ENCODE measurements at places on chromosomes 3 and 15.

GRCh38 chr15:72535911-72536310 is 61.8 kb downstream of the ARIH1 start:
- DNase-seq: no peak

GRCh38 chr3:166444336-166444735 is 607.1 kb upstream of the BCHE start:
- no peak for DNase-seq

DNA sequence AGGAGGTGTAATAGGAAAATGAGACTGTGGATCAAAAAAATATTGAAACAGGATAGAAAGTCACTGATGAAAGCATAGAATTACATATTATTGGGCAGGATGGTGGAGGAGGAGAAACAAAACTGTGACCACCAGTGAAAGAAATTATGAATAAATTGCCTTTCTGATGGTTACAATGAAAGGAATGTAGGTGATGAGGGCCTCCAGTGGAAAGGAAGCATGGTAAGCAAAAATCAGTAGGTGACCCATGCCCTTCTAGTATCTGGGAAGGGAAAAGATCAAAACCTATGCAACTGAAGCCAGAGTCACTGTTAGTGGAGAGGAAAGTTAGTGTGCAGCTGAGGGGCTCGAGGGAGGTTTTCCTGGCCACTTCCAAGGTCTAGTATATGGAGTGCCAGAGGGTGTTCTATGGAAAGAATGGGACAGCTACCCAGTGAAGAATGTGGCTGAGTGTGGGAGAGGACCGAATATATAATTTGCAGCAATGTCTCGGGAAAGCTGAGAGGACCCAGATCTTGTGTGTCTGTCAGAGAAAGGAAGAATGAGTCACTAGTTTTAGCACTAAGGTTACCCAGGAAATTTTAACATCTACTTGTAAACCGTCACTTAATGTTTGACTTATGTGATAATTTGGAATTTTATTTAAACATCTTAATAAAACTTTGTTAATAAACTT is 146.2 kb downstream of the NFKBIZ start:
- DNase-seq: no peak

DNA sequence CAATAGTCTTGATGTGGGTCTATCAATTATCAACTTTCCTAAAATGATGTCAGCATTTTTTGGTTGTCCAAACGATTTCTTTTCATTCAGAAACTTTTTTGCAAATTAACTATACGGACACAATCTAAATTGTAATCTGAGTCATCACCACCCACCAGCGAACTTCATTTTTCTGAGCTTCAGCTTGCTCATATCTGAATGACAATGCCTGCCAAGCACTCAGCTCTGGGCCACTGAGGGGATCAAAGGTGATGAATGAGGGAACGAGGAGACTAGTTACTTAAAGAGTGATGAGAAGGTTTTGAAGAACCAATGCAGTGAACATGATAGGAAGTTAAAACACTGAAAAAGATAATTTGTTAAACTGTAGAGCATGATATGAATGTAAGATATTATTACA is 14.9 kb upstream of the TBC1D23 start:
- DNase-seq: no peak

- DNase-seq: no peak
Measured at GRCh38 chr15:96011136-96011535, 319.4 kb upstream of the NR2F2 start.
